ENCODE measurements at places on chromosomes 1 and 21. TPM values are rescaled to one million over a fixed set of nuclear protein-coding genes. Genes with fewer than 3 reads are reported as not detected.

KRTAP19-1 gene
- not detected for polyA plus RNA-seq

ATP1A4 gene
- polyA plus RNA-seq, result 0.23 TPM

FDPS gene
- 177 TPM for polyA plus RNA-seq

C1orf159 gene
- polyA plus RNA-seq, result 11.4 TPM

UTS2 gene
- polyA plus RNA-seq, result not detected

TNFRSF25 gene
- polyA plus RNA-seq, result 32.9 TPM

PAQR6 gene
- 3.9 TPM for polyA plus RNA-seq

CNR2 gene
- 0.14 TPM for polyA plus RNA-seq

CFHR3 gene
- 1.1 TPM for polyA plus RNA-seq

PRR9 gene
- not detected for polyA plus RNA-seq

TINAGL1 gene
- 50.7 TPM for polyA plus RNA-seq
